CD4-positive, alpha-beta T cell treated with Interleukin-6 for 4 hours (primary cell): ENCODE measurements at places on chromosomes 3 and 15.

DNA sequence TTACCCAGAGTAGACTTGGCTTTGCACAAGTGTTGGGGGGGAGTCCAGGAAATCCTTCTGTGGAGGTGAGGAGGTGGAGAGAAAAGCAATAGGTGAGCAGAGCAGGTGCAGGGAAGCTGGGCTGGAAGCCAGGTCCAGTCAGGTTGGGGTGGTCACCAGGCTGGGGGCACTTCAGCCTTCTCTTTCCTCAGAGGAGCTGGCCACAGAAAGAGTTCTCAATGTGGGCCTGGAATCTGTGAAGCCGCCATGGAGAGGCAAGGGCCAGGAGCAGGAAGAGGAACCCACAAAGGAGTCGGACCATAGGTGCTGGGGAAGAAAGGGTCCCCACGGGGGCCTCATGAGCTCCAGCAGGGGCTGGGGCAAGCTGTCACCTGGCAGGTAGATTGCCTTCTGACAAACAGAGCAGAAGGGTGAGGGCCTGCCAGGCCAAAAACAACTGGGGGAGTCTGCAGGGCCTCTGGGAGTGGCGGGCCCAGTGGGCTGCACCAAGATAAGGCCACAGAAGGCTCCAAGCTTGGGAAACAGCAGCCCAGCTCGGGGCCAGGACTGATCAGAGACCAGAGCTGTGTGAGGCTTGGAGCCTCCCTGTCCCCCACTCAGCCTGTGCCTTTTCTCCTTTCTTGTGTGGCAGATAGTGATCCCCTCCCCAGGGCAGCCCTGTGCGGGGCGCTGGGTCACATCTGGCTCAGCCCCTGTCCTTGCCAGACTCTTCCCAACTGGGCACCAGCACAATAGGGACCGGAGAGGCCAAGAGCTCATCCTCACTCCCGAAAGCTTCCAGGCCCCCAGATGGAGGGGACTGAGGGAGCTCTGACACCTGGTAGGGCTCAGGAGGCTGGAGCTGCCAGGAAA is 53.0 kb upstream of the FGD5 start:
- no peak for DNase-seq

- no peak for DNase-seq
Measured at GRCh38 chr15:43943511-43943910, 116.7 kb downstream of the WDR76 start.

DNA sequence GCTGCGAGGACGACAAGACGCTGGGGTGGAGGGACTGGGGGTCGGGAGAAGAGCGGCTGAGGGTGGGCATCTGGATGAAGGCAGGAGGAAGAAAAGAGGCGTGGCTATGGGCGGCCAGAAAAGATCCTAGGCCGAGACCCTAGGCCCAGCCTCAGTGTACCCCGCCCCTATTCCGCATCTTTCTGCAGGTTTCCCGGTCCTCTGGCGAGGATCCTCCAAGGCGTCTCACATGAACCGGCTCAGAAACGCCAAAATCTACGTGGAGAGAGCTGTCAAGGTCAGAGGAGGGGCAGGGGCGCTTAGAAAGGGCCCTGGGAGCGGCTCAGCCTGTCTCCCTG is 340 bp downstream of the TTLL3 start:
- DNase-seq: no peak

DNA sequence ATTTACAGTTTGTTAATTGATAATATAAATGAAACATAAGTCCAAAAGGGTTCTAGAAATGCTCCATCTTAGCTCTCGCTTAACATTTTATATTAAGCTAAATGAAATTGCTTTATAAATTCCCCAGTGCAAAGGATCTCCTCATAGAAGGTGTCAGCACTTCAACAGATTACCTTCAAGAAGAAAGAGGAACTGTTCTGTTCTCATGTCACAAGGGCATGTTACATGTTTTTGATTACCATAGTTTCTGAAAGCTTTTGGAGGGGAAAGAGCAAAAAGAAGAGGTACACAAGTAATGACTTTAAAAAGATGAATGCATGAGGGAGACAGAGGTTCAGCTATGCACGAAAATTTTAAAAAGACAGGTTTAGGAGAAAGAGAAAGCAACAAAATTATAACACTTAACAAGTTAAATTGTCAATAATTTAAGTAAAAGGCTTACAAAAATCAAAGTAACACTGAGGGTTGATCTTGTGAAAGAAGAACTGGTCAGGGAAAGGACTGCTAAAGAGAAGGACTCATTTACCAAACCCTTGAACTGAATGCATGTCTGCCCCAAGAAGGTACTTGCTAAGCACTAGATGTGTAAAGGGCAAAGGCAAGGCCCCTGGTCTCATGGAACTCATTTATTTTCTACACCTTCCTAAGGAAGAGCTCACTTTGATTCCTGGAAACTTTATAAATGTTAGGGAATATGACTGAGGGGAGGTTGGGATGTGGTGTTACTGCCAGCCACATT is 45.1 kb downstream of the CCDC191 start:
- DNase-seq: no peak

- DNase-seq: no peak
Measured at GRCh38 chr3:59609657-59610348, 560.0 kb upstream of the CFAP20DC start.
